ENCODE measurements at places on chromosomes 11 and 22.

- no peak for DNase-seq
These were observed 21.0 kb upstream of the AMOTL1 start for GRCh38 chr11:94747146-94747545.

DNA sequence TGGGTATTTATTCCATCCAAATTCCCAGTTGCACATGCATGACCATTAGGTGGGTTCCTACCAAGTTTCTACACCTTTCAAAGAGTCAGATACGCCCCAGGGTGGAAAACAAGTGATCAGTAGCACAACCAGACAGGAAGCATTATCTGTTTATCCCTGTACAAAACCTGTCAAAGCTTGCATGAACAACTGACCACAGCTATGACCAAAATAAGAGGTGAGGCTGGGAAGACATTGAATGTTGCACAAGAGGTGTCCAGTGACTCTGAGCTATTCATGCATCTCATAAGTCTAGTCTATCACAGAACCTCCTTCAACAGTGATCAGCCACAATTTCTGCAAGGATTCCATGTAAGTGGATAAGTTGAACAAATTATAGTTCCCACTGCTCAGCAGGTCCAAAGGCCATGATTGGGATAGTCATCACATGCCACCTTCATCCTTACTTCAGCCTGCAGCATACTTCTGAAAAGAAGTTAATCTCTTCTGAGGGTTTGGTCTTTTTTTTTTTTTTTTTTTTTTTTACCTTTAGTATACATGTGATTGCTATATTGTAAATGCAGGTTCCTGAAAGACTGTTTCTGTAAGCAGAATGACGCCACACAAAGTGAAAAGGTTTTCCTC is 28.0 kb upstream of the TMEM45B start:
- no peak for DNase-seq

DNA sequence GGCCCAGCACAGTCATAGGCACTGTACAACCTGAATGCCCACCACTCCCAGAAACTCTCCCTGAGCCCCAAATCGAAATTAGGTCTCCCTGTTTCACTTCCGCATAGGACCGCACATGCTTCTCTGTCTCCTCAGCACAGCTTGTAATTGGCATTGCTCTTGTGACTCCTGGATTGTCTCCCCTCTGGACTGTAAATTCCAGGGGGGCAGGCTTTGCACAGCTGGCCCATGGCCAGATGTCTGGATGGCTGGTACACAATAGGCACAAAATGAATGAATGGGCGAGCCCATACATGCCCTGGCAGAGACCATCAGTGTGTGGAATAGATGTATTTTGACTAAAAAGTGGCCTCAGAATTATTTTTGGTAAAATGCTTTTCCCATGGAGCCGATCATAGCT is 63.3 kb upstream of the PHF21B start:
- no peak for DNase-seq

- no peak for DNase-seq
These were observed 268.0 kb upstream of the ANO3 start for GRCh38 chr11:26063915-26064314.

DNA sequence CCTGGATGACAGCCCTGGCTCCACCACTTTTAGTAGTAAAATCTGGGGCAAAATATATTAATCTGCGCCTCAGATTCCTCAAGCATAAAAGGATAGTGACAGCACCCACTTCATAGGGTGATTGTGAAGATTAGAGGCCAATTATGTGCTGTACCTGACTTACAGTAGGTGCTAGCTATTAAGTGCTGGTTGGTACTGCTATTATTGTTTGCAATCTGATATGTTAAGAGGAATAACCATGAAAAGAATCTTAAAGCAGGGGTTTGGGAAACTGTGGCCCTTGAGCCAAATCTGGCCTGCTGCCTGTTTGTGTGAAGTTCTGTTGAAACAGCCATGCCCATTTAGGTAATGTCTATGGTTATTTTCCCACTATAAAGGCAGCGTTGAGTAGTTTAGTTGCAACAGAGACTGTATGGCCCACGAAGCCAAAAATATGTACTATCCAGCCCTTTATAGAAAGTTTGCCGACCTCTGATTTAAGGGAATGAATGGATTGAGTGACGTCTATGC is 44.7 kb upstream of the MN1 start:
- no peak for DNase-seq

- DNase-seq: no peak
These were observed 521 bp downstream of the PES1 start for GRCh38 chr22:30591191-30591587.

DNA sequence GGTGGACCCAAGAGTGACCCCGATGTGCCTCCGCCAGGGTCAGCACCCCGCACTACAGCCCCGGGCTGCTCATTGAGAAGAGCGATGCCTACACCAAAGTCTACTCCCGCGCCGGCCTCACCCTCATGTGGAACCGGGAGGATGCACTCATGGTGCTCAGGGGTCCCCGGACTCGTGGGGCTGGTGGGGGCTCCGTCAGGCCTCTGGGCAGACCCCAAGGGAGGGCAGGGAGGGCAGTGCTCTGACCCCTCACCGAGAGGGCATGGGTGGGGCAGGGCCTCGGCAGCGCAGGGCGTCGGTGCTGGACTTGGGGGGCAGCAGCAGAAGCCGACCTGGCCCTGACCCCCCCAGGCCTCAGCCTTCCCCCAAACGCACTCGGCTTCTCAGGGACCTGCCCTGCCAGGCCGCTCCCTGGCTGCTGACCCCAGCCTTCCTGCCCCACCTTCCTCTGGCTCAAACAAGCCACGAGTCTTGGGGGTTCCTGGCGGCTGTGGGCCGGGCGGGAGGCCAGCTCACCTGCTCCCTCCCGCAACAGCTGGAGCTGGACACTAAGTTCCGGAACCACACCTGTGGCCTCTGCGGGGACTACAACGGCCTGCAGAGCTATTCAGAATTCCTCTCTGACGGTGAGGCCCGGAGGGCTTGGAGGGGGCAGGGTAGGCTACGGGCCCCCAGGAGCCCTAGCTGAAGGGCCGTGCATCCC is 2.9 kb downstream of the MUC2 start:
- DNase-seq: no peak

DNA sequence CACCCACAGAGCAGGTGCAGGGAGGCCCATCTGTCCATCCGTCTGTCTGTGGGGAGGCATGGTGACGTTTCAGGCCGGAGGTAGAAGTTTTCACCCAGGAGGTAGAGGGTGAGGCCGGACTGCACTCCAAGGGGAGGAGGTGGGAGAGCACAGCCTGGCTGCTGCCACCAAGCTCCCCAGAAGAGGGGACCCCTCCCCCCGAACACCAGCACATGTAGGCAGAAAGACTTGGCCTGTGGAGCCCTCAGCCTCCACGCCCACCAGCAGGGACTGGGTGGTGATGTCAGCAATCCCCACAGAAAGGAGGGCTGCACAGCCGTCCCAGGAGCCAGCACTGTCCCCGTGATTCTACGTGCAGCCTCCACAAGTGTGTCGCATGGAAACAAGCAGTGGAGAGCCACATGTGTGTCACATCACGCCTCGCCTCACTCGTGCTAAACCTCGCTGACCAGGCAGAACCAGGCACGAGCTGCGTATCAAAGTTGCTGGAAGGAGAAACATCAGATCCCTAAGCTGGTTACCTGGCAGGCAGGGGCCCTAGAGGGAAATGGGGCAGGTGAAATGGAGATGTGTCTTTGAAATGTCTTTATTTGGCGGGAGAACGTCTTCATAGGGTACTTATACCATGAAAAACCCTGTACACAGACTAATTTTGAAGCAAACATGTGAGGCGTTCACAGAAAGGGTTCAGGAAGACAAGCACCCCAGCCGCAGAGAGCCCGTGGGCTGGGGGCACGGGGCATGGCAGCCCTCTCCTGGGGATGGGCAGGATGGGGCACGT is 49.1 kb downstream of the CDKN1C start:
- no peak for DNase-seq

DNA sequence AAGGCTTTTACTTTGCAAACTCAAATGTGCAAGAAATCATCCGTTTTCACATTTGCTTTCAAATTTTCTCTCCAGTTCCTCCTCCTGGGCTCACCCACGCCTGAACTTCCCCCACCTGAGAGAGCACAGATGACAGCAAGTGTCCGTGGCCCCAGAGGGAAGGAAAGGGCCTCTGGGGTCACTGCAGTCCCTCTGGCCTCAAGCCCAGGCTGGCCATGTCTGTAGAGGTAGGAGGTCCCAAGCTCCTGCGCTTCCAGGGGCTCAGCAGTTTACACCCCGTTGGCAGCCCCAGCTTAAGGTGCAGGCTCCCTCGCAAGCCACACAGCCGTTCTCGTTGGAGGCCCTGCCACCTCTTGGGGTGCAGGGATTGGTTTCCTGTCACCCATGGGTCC is 40.5 kb upstream of the PRDM11 start:
- no peak for DNase-seq

DNA sequence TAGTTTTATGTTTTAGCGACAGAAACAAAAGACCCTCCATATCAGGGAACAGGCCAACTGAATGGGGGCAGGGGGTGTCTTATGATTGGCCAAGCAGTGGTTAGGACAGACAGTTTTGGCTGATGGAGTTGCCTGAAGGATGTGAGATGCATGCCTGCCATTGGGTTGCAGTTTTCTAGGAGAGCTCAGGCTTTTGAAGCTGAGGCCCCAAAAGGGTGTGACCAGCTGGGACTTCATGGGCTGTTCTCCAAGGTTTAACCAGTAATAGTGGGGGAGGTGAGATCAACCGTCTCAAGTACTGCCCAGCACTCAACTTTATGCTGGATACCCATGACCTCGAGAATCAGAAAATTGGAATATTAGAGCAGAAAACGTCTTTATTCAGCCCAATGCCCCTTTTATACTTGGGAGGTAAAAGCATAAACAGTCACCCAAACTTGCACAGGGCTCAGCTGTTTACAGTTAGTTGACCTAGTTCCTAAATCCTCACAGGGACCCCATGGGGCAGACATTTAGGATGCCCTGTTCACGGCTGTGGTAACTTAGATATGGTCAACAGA is 13.5 kb downstream of the DTX4 start:
- no peak for DNase-seq

DNA sequence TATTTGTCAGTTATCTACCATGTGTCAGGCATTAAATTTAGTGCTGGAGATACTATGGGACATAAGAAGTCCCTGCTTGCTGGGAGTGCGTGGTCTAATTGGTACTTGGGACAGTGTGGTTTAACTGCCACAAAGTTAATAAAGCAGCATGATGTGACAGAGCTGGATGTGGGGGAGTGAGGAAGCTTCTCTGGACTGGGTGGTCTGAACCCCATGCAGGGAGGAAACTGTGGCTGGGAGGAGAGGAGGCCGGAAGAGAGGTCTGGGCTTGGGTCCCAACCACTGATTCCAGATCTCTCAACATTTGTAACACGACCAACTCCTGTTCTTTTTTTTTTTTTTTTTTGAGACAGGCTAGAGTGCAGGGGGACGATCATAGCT is 37.1 kb downstream of the ST3GAL4 start:
- DNase-seq: no peak

DNA sequence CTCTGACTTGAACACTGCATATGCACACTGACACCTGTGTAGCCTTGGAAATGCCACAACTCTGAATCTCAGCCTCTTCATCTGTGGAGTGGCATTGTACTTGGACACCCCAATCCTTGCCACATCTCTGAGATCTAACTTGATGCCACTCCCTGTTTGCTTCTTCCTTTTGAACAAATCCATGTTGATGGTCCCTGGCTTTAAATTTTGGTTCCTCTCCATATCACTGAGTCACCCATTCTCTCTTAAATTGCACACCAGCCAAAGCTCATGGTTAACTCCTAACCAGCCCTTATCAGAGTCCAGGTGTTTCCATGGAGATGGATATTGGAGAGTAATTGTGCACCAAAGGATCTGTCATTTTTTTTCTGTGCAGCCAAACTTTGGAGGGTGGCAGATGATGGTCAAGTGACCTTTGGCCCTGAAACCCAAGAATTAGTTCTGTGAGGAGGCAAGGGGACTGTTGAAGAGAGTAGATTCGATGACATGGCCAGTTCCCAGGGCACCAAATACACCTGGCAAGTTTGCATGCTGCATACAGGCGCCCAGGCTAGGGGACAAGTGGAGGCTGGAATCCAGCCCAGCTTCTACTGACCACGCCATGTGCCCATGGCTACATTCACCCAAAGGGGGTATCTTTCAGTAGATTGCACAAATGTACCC is 25.1 kb upstream of the PAMR1 start:
- no peak for DNase-seq

DNA sequence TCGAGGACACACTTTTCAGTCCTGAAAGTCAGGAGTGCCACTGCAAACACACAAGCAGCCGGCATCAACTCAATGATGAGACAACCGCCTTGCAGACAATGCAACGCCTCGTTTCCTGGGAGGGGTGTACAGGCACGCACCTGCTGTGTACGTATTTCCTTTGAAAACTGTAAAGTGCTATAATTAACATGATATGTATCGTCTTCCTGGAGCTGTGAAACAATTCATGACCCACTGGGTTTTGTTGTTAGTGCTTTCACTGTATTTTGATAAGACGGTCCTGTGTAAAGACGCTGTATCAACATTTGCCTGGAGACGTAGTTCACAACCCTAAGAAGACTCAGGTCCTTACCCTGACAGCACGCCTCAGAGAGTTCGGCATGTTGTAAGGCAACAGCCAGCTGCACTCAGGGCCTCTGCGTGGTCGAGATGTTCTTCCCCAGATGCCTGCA is 105.7 kb upstream of the ANO1 start:
- no peak for DNase-seq

- DNase-seq: no peak
These were observed 9.3 kb downstream of the MMP13 start for GRCh38 chr11:102946237-102946636.

GRCh38 chr11:61404103-61404502 is 11.7 kb downstream of the TMEM216 start:
- no peak for DNase-seq

- DNase-seq: no peak
These were observed 723.0 kb downstream of the KCNA4 start for GRCh38 chr11:29293825-29294224.

GRCh38 chr22:38397189-38398085 is 57.6 kb downstream of the KCNJ4 start:
- DNase-seq: no peak

GRCh38 chr11:81916451-81916850 is 817.2 kb downstream of the FAM181B start:
- no peak for DNase-seq

GRCh38 chr22:27790376-27791158 is 11.0 kb downstream of the MN1 start:
- no peak for DNase-seq

DNA sequence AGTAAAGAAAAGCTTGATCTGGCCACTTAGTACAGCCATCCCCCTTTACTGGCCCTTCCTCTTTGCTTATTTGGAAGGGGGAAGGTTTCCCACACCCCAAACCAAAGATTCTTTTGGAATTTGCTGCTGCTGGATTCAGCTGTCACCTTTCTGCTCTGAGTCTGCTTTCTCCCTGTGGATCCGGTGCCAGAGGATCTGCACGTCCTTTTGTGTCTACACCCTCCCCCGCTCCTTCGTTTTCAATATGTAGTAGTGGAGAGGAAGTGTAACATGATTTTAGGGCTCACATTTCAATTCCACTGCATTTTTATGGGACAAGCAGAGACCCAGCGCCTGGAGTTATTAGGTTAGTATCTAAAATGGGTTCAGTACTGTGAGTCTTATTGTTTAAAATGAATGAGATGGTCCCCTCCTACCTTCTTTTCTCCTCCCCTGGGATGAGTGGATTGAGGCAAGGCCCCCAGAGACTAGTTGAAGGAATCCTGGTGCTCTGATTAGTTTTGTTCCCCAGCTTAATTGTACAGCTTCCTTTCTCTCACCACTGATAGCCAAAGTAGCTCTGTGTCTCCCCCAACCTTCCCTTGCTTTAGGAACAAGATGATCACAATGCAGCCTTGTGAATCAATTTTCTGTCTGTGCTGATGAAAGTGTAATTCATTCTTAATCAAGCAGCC is 30.5 kb upstream of the CABP7 start:
- DNase-seq: no peak

Measured in hypothalamus (tissue), 51 donors.